Breast epithelium (tissue), 4 donors: ENCODE measurements at places on chromosomes 6 and 20.

- no peak for DNase-seq
These were observed 34.8 kb downstream of the CEP57L1 start for GRCh38 chr6:109130065-109130464.

GRCh38 chr6:79869184-79869583, 78.2 kb downstream of the ELOVL4 start:
- no peak for DNase-seq

GRCh38 chr20:4151991-4152695, 136.8 kb upstream of the RNF24 start:
- DNase-seq, result peak; percentile 25

DNA sequence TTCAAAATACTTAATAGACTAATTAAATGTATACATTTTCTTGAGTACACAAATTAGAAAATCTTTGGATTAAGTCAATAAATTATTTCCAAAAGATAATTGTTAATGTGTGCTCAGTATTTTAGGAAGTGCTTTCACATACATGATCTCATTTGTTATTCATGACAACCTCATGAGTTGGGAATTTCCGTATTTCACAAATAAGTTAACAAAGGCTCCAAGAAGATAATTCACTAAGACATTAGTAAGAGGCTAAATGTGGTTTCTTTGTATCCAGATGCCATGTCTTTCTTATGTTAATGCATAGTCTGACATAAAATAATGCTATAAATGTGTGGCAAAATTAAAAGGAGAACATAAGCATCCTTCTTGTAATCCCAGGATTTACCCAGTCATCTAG, 79.5 kb upstream of the TCF21 start:
- no peak for DNase-seq

DNA sequence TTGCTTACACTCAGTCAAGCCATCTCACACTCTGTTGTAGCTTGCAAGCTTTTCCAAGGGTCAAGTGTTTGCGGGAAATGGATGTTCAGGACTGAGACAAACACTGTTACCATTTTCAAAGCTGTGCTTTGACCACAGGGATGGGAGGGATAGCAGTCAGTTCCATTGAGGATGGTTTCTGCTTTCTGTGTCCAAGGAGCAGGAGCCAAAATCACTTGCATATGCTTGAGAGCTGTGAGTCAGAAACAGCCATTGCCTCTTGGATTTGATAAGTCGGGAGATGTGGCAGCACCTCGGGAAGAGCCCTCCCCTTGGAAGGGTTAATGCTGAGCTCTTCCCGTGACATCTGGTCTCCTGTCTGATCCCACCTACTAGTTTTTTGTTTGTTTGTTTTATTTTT, 85.2 kb downstream of the TCP11 start:
- no peak for DNase-seq

GRCh38 chr6:72622094-72622940, 453 bp downstream of the KCNQ5 start:
- no peak for DNase-seq

DNA sequence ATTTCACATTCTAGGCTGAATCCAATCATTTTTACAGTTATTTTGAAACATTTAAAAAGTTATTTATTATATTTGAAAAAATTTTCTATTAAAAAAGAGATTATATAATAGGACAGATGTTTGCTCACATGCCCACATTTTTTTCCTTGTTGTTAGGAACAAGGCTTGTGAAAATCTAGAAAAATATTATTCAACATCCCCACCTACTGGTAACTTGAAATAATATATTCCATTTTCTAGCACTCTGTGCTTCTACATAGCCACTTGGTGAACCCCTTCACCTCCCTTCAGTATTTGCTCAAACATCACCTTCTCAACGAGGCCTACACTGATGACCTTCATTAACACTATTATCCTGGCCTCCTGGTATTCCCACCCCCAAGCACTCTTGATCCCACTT, 18.3 kb upstream of the GPRC6A start:
- no peak for DNase-seq

DNA sequence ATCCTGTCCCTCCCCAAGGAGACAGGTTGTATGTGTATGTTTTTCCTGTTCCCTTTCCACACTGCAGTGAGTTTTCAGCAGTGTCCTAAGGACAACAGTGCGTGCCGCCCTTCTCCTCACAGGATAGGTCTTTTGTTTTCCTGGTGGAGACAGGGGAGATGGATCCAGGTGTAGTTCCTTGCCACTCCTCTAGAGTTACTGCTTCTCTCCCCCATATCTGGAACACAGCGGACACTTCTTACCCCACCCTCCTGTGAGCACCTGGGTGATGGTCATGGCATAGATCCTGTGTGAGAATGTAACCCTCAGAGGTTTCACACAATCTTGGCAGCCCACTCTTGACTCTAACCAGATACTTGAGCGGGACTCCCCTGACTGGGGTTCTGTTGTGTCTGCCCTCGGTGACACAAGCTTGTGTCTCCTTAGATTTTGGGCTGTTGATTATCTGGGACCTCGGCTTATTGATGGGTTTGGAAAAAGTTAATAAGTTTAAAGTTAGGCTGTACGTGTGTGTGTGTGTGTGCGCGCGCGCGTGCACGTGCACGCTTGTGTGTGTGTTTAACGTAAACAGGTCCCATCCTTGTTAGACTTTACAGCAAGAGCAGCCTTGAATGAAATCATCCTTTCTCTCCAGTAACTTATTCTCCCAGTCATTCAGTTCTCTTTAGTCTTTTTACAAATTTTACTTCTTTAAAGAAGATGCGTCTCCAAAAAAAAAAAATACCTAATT, 131.3 kb upstream of the EDN1 start:
- no peak for DNase-seq

DNA sequence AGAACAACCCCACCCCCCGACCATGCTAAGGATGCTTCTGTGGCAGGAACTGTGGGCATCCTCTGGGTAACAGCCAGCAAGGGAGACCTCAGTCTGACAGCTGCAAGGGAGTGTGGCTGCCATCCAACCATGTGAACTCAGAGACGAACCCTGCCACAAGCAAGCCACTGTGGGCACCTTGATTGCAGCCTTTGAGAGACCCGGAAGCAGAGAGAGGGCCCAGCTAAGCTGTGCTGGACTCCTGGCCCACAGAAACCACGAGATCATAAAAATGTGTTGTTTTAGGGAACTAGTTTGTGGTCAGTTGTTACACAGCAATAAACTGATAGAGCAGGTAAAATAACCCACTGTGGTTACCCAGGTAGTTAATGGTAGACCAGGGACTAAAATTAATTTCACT, 414.6 kb downstream of the CDH26 start:
- no peak for DNase-seq

DNA sequence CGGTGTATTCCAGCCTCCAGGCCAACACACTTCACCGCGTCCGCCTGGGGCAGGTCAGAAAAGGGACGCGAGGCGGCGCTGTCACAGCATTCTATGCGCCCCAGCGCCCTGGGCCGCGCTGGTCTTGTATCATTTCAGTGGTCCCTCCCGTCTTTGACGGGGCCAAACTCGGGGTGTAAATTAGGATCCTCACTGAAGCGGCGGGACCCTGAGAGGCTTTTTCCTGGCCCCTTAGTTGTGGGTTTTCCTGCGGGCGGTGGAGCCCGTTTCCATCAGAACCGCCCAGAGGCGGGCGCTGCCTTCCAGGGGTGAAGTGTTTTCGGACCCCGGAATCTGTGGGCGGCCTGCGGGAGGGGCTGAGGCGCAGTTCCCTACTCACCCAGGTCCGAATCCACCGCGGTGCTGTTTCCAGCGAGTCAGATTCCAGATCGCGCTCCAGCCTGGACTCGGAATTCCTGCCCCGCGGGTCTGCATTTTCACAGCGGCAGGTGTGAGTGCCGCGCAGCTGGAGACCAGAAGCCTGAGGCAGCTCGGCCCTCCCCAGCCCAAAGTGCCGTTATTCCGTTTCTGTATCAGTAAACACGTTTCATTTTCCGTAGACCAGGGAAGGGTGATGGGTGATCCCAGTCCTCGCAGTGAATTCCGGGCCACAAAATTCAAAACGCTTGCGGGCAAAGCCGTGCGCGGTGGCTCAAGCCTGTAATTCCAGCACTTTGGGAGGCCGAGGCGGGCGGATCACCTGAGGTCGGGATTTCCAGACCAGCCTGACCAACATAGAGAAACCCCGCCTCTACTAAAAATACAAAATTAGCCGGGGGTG, 3.9 kb upstream of the MICB start:
- peak; percentile 77 for DNase-seq

GRCh38 chr20:23835716-23836115, 9.2 kb upstream of the CST2 start:
- DNase-seq, result no peak

- no peak for DNase-seq
These were observed 368.6 kb downstream of the BTBD9 start for GRCh38 chr6:38271081-38271480.

DNA sequence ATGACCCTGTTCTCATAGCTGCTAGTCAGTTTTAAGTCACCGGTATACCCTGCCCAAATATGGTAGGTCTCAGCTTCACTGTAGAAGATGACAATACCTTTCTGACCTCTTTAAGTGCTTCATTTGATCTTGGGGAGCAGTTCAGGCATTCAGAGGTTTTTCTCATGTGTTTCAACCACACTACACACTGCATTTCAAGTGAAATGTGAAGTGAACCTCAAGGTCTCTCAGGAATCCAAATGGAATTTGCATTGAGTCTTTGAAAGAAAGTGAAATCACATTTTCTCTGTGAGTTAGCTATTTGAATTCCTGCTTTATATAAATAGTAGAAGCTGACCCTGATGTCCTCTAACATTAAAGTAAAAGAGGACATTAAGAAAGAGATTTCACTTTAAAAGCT, 461.6 kb downstream of the ADGRB3 start:
- no peak for DNase-seq

DNA sequence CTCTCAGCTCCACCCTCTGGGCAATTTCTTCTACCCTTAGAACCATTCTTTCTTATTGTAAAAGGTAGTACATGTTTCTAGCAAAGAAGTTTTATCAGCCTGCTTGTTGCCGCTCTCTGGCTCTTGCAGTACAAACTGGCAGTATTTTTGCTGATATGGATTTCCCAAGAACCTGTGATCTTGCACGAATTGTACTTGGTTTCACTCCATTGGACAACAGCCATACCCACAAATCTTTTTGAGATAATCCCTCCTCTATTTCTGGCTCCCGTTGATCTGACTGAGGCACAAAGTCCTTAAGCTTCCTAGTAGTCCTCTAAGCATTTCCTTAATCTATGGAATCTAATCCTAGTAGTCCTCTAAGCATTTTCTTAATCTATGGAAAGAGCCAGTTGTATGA, 487.0 kb upstream of the PTCHD4 start:
- DNase-seq, result no peak

DNA sequence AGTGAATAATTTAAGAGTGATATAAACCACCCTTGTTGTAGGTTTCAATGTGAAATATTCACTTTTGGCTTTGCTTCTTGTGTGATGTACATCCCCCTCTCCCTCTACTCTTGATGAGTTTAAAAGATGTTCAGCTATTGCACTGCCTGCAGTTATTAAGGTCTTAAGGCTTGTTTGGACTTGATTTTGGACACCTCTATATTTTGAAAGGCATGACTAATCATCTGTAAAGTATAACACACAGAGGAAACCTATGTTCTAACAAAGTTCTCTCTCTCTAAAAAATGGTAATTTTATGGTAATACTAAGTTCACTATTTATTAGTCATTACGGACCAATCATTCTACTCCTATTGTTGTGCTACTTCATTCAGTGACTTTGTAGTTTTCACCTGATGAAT, 1719.9 kb downstream of the GRIK2 start:
- DNase-seq, result no peak

GRCh38 chr20:8764344-8764962, 304.4 kb upstream of the PLCB4 start:
- DNase-seq, result no peak

DNA sequence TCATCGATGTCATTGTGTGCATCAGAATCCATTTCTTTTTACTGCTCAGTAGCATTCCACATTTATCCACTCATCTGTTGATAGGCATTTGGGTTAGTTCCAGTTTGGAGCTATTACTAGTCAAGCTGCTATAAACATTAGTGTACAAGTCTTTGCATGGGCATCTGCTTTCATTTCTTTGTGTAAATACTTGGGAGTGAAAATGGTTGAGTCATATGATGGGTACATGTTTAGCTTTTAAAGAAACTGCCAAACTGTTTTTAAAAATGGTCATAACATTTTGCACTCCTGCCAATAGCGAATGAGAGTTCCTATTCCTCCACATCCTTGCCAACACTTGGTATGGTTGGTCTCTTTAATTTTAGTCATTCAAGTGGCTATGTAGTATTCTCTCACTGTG, 21.2 kb upstream of the SLC22A2 start:
- no peak for DNase-seq

DNA sequence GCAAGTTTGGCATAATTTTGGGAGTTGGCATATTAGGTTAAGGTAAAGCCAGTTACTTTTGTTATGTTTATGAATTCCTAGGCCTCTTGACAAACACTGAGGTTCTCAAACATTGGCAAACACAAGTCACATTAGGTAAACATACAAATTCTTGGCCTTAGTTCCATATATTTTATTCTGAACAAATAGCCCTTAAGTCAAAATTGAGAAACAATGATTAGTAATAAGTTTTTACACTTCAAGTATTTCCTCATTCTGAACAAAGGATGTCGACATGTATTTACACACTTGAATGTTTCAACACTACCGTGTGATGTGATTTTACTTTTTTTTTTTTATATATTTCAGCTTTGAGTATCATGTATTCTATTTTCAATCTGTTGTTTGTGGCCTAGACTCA, 3.8 kb upstream of the ECHDC1 start:
- DNase-seq, result no peak

DNA sequence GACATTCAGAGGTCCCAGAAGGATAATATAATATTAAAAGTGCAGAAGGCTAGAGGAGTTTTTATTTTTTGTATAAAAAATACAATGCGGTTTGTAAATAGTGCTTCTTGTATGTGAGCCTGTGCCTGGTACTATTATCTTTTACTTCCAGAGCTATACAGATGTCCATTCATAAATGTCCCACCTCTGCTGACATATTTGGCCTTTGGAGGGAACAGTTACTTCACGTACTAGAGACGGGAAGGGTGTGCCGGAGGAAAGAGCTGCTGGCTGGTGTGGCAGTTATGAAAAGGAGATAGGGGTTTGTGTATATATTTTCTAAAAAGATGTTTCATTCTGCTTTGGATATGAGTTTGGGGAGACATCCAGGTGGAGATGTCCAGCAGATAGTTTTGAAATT, 8.8 kb downstream of the CD109 start:
- DNase-seq, result no peak

GRCh38 chr6:9783567-9783966, 631.3 kb downstream of the TFAP2A start:
- DNase-seq, result no peak

DNA sequence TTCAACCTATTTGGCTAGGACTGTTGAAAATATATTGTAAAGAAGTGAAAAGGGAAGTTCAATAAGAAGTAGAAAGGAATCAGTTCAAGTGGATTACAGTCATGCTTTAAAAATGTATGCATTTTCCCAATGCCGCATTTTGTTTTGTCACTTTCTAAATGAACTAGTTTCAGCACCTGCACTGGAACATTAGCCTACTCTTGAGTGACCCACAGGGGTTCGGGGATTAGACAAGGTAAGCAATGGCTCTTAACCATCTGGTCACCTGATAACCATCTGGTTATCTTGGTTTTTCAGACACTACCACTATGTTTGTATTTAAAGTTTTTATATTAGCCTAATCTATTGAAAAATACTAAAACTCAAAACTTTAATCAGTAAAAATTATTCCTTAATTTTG, 97.6 kb downstream of the CD164 start:
- no peak for DNase-seq
